ENCODE measurements at places on chromosomes 11 and 22.

- DNase-seq = no peak
Measured at GRCh38 chr22:45552580-45553350, 50.1 kb downstream of the FBLN1 start.

DNA sequence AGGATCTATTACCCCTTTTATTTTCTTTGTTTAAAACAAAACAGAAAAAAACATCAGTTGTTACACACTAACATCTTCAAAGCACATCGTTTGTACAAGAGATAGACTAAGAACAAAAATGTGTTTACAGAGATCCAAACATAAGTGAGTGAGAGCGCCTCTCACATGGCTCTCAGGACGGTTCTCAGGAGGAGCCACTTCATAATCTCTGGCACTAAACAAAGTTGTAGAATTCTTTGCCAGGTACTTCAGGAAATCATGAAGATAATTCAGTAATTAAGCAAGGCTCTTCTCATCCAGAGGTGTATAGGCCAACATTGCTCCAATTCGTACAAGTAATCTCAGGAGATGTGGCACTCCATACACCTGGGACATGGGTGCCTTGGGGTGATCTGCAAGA is 29.8 kb downstream of the PDE3B start:
- no peak for DNase-seq

DNA sequence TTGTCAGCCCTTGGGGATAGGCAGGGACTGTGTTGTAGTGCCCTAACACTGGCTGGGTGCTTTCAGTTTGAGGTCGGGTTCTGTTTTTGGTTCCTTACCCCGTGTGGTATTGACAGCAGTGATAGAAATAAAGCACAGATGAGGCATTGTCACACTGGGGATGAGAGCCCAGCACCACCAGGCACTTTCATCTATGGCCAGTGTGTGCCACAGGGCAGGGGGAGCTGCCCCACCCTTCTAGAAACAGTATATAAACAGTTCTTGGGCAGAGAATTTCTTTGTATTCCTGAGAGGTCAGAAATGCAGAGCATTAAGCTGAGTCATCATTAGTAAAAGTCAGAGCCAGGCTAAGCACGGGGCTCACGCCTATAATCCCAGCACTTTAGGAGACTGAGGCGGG is 23.1 kb upstream of the CDC42EP2 start:
- no peak for DNase-seq

DNA sequence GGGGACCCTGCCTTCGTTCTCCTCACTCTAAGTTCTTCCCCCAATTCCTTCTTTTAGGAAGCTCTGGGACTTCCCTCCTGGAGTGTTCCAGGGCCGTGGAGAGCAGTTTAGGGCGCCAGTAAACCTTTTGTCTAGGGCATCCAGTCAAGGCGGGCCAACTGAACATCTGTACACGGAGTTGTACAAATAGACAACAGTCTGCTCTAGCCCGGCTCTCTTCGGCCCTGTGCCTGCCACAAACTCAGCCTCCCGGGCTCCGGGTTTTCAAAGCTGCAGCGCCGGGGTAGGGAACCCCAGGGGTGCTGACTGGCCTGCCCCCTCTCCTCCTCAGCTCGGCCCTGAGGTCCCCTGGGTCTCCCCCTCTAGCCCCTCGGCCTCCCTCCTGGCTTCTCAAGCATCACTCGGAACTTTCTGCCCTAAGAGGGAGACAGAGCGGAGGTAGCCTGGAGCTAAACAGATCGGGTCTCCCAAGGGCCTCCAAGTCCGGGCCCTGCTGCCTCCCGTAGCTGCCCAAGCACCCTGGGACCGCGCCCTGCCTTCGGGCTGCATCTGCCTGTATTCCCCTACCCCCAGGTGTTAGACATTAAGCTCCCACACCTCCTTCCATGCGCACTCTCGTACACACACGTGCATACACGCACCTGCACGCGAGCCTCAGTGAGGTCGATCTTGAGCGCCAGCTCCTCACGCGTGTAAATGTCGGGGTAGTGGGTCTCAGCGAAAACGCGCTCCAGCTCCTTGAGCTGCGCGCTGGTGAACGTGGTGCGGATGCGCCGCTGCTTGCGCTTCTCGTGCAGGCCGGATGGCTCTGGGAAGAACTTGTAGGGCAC is 3.3 kb downstream of the PHOX2A start:
- no peak for DNase-seq

DNA sequence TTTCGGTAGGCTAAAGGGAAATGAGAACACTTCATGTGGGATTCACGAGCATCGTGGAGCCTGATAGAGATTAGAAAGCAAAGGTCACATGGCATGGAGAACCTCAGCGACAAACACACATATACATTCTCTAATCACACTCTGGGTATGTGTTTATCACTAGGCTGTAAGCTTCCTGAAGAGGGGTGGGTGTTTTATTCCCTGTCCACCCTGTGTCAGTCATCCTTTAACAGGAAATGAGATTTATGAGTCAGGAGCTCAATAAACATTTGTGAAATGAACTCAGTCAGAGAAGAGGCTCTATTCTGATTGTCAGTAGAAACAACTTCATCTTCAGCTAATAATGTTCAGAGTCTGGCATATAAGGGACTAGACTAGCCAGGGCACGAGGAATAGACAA is 71.7 kb upstream of the EIF3M start:
- DNase-seq = no peak

GRCh38 chr11:1116104-1116503 is 41.4 kb downstream of the MUC2 start:
- DNase-seq = no peak

DNA sequence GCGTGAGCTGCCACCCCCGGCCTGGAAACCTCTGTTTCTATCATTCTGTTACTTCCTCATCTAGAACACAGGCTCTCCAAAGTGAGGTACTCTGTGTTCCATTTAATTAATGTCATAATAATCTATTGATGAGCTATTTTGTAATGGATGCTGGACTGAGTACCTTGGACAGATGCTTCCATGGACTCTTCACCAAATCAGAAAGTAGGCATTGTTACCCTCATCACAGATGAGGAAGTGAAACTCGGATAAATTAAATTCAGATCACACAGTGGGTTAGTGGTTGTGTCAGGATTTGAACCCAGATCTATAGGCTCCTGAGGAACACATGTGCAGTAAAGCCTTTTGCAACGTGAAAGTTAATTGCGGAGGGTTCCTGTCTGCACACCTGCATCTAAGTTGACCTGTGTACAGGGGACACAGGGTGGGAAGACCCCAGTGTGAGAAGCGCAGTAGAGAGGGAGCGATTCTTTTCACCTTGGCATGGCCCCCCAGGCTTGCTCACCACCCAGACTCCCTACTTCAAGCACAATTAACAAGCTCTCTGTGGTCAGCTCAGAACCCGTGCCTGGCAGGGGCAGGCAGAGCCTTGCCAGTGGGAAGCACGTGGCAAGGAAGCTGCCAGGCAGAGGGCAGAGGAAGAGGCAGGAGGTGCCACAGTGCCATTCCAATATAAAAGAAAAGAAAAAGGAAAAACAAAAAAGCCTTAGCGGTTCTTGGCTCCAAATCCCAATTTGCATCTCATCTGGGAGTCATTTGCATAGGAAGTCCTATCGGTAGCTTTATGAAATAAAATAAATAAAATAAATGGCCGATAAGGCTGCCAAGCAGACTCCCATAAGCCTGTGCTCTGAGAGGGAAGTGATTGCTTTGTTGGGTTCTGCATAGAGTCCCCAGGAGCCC is 239.3 kb downstream of the GRIK4 start:
- no peak for DNase-seq

DNA sequence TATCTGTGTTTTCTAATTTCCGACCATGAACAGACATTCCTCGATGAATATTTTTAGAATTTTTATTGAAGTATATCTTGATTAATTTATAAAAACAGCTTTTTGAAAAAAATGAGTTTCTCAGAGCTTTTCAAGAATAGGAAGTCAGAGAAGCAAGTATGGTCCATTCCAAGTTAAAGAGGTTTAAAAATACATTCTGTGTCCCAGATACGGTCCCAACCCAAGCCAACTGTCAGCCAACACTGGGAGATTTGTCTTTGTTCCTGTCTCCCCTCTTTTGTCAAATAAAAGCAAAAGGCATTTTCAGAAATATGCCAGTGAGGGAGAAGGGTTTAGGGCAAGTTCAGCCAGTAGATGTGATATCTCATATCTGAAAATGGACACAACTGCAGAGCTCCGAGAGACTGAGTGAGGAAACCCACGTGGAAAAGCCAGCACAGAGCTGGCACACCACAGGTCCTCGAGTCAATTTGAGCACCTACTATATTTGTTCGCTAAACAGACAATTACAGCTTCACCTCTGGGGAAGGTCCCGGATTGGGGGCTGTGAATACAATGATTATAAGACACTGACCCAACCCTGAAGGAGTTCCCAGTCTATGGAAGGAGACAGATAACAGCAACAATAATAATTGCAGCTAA is 59.8 kb downstream of the C11orf91 start:
- DNase-seq = no peak

DNA sequence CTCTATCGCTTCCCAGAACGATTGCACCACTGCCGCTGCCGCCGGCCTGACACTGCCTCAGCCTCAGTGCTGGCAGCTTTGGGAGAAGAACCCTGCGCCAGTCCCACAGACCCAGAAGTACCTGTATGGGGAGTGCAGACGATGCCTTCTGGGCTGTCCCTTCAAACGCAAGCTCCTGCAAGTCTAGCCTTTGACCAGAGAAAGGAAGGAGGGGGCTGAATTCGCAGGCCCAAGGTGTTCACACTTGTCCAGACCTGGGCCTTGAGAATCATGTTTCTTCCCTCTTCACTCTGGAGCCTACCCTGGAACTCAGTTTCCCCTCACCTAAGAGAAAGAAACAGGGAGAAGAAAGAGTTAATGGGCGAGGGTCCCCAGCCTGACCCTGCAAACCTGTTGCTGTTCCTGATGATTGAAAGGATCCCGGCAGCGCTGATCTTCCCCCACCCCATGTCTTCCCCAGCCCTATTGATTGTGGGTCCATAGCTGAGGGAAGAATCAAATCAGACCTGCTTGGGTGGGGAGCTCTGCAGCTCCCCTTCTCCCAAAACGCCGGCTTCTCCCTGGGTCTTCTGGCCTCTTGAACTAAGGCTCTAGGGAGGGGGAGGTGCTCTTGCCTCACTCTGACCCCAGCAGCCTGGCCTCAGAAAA is 786 bp upstream of the MCAM start:
- no peak for DNase-seq

- DNase-seq = no peak
Measured at GRCh38 chr11:16001899-16002426, 354.4 kb downstream of the SOX6 start.

DNA sequence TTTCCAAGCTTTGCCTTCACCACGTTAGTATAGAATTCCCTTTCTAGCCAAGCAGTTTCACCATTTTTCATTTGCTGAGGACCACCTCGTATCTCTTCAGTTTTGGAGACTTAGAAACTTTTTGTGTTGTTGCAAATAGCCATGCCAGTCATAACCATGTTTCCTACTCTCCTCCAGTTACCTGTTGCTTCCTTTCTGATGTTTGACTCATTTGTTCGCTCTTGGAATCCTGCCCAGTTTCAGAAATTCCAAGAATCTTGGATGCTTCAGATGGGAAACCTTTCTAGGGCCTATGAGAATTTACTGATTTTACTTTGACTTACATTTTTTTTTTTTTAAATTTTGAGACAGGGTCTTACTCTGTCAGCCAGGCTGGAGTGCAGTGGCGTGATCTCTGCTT is 65.4 kb downstream of the PPP6R3 start:
- DNase-seq = no peak

GRCh38 chr11:107682171-107682570 is 29.7 kb downstream of the SLN start:
- DNase-seq = no peak

All from activated T-cell treated with anti-CD3 and anti-CD28 coated beads, Interleukin-2, amount 50 U/mL, for 1 hour (primary cell).